Renal pelvis (tissue), 12 donors: ENCODE measurements at places on chromosomes 11 and 22.

DNA sequence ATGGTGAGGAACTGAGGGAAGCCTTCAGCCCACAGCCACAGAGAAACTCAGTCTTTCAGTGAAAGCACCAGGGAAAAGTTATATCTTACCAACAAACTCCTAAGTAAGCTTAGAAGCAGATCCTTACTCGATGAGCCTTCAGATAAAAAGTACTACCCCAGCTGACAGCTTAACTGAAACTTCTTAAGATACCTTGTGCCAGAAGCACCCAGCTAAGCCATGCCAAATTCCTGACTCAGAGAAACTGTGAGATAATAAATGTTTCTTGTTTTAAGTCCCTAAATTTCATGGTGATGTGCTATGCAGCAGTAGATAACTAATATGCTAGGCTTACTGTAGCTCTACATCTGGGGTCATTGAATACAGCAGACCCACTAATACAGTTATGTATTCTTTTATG is 2025.0 kb downstream of the LRRC4C start:
- DNase-seq: no peak

DNA sequence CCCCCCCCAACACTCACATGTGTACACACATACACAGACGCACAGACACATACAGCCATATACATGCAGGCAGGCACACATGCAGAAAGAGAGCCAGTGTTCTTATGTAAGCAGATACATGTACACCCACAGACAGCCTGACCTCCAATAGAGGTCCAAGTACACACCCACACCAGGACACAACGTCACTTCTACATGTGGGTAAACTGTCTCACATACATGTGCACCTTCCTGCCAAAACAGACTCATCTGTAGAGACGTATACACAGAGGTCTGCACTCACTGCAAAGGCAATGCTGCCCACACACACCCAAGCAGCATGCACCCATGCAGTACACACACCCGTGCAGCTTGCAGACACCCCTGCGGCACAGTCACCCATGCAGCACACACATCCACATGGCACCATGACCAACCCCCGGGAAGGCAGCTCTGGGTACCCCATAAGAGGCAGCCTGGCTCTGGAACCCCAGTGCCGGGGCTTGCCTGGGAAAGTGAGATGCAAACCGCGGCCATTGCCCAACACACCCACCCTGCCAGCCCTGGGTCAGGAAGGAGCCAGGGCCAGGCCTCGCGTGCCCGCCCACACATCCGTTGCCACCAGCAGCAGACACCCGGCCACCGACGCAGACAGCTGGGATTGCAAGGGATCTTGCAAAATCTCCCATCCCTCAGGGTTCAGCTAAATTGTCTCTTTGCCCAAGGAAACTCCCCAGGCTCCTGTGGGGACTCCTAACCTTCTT is 10.1 kb downstream of the CASTOR1 start:
- DNase-seq: no peak

DNA sequence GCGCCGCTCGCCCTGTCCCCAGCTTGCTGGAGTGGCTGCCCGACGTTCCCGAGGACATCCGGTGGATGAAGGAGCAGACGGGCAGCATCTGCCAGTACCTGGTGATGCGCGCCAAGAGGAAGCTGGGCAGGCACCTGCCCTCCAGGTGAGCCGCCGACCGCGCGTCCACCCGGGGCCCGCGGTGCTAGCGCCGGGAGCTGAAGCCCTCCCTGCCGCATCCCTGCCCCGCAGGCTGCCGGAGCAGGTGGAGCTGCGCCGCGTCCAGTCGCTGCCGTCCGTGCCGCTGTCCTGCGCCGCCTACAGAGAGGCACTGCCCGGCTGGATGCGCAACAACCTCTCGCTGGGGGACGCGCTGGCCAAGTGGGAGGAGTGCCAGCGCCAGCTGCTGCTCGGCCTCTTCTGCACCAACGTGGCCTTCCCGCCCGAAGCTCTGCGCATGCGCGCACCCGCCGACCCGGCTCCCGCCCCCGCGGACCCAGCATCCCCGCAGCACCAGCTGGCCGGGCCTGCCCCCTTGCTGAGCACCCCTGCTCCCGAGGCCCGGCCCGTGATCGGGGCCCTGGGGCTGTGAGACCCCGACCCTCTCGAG is 3.3 kb upstream of the CRACR2B start:
- no peak for DNase-seq

GRCh38 chr22:42688241-42689211 is 32.1 kb downstream of the A4GALT start:
- peak; percentile 95 for DNase-seq

GRCh38 chr22:37681556-37682049 is 4.5 kb upstream of the NOL12 start:
- no peak for DNase-seq

GRCh38 chr11:12134236-12134585 is 23.8 kb downstream of the MICAL2 start:
- DNase-seq: no peak

DNA sequence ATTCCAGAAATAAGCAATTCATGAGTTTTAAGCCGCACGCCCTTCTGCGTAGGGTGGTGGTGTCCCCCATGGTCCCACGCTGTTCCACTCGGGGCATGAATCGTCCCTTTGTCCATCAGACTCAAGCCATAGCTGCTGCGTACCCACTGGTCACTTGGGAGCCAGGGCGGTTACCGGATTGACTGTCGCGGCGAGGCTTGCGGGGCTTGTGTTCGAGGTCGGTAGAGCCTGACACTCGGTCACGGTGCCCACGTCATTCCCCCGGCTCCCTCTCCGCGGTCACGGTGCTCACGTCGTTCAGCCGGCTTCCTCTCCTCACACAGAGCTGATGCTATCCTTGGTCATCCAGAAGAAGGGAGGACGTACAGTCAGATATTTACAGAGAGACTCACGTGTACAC is 1227.0 kb downstream of the BRD1 start:
- no peak for DNase-seq

GRCh38 chr11:130738611-130739010 is 177.7 kb downstream of the SNX19 start:
- peak; percentile 73 for DNase-seq

GRCh38 chr11:25910086-25910485 is 421.8 kb upstream of the ANO3 start:
- no peak for DNase-seq

- DNase-seq: no peak
Measured at GRCh38 chr11:6411594-6412031, 7.3 kb downstream of the APBB1 start.

DNA sequence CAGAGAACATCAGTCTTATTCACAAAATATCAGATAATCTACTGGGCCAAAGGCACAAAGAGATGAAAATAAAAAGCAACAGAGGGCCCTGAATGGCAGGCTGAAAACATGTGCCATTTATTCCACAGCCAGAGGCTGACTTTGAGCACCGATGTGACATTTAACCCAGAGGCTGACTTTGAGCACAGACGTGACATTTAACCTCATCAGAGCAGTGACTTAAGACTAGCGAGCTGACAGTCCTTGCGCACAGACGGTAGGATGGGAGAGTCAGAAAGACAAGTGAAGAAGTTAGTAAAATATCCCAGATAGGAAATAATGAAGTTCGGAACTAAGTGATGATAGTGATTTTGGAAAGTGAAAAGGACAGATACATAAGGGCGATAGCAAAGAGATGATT is 65.3 kb downstream of the FLI1 start:
- no peak for DNase-seq

- DNase-seq: no peak
Measured at GRCh38 chr22:49306632-49307480, 520.8 kb downstream of the BRD1 start.

- no peak for DNase-seq
Measured at GRCh38 chr11:46916286-46917108, 1.9 kb downstream of the LRP4 start.

GRCh38 chr11:44936525-44936924 is 14.2 kb downstream of the TP53I11 start:
- DNase-seq: peak; percentile 63

DNA sequence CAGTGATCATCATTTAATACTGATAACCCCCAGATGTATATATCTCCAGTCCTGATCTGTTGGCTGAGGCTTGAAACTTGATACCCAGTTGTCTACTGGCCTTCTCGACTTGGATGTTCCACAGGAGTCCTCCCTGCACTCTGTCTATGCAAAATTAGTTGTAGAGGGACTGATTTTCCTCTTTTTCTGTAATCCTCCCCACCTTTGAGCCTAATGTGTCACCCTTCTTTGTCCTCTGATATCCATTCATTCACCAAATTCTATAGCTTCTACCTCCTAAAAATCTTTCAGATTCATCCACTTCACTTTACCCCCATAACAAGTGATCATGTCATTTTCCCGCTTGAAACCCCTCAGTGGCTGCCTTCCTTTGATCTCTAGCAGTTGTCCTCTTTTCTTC is 16.4 kb downstream of the COA4 start:
- no peak for DNase-seq

DNA sequence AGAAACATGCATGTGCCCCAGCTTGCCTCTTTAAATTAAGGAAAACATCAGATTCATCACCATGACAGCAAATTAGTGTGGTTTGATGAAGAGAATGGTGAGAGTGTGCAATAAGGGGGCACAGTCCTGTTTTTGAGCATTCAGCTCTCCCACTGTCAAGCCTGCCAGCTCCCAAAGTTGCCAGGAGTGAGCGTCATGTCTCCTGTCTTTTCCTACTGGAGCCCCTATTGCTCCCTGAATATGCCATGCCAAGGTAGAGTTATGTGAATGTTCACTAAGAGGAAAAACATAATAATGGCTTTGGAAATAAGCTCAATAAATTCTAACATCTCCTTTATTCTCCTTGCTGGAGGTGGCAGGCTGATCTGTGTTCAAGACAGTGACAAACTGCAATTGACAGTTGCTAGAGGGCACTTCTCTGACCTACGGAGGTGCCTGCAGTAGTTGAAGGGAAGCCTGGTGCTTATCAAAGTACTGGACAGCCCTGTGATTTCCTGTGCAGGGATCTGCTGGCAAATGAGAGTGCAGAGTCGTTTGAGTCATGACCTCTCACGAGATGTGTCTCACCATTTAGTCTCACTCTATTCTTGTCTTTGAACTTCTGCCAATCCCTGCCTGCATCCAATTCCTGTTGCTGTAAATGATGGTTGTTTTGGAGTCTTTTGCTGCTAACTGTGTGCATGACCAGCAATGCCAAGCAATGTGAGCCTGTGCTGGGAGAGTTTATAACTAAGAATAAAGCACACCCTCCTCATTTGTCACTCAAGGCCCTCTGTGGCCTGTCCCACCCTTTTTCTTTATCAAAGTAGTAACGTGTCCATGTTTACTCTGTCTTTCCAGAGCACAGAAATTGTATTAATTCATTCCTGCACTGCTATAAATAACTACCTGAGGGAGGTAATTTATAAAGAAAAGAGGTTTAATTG is 34.8 kb downstream of the MRGPRX2 start:
- peak; percentile 12 for DNase-seq

DNA sequence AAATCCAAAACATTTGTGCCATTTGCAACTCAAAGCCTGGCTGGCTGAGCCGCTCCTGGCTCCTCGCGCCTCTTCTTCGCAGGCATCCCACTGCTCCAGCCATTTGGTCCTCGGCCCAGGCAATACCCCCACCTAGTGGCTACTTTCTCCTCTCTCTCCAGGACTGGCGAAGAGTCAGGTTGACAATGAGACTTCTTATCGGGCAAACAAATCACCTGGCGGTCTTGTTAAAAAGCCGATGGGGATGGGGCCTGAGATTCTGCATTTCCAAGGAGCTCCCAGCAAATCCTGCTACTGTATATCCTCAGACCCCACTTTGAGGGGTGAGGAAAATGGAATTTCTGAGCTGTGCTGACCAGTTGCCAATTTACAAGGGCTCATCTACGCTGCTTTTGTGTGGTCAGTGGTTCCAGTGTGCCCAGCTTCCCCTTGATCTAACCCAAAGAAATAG is 89.0 kb downstream of the ISX start:
- DNase-seq: peak; percentile 53

GRCh38 chr11:21411597-21411996 is 742.2 kb downstream of the NELL1 start:
- no peak for DNase-seq

DNA sequence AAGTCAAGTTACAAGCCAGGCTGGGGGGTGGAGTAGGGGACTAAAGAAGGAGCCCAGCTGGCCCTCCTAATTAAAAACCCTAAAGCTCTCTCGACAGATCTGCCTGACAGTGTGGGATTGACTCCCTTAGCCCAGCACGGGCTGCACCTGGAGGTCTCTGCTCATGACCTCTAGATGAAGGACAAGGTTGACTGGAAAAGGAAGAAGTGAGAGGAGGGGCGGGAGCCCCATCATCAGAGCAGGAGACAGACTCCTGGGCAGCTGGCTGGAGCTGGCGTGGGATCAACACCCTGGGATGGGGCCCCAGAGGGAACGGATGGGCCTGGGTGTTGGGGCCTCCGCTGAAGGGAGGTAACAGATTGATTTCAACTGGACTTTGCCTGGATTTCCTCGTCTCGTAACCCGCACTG is 46.1 kb downstream of the RPUSD4 start:
- DNase-seq: no peak

GRCh38 chr22:21984793-21985192 is 2.2 kb upstream of the TOP3B start:
- no peak for DNase-seq

DNA sequence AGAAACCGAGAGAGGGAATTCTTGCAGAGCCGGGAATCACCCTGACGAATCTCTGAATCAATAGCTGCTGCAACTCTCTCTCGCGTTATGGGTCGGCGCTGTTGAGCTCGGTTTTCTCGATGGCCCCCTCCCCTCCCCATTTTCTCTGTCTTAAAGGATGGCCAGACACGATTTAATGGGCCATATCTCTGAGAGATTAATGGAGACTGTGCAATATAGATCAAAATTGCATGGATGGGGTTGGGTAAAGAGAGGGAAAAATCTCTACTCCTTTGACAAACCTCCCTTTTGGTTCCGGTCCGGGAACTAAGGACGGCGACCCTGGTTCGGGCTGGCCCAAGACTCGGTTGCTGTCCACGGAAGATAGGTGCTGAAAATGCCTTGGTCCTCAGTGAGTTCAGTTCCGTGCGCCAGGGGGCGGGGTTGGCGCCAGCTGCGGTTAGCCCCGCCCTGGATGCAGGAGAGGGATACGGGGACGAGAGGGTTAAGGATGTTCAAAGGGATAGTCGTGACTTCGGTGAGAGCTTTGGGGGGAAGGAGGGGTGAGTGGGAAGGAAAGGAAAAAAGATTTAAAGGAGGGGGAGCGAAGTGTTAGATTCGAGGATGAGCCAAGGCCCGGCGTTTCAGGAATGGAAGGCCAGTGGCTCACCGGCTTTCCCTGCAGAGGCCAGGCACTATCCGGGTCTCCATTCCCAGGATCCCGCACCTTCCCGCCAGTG is 103.6 kb upstream of the HSD17B12 start:
- no peak for DNase-seq

- DNase-seq: no peak
Measured at GRCh38 chr11:126817096-126817495, 183.5 kb downstream of the KIRREL3 start.
